ENCODE measurements at places on chromosomes 11 and 22.

DNA sequence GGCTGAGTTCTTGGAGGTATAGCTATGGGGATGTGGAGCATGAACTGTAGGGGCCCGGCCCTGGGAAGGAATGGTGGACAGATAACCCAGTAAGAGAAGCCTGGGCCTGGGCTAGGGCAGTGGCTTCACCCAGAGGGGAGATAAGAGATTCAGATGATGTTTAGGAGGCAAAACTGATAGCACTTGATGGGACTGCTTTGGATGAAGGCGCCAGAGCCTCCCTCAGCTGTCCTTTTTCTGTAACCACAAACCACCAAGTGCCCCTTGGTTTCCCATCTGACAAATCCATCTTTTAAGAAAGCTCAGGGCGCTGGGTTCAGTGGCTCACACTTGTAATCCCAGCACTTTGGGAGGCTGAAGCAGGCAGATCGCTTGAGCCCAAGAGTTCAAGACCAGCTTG lies 23.4 kb downstream of the RELT start:
- no peak for DNase-seq

GRCh38 chr11:121595717-121596161 lies 143.0 kb upstream of the SORL1-AS1 start:
- DNase-seq, result peak; percentile 41

DNA sequence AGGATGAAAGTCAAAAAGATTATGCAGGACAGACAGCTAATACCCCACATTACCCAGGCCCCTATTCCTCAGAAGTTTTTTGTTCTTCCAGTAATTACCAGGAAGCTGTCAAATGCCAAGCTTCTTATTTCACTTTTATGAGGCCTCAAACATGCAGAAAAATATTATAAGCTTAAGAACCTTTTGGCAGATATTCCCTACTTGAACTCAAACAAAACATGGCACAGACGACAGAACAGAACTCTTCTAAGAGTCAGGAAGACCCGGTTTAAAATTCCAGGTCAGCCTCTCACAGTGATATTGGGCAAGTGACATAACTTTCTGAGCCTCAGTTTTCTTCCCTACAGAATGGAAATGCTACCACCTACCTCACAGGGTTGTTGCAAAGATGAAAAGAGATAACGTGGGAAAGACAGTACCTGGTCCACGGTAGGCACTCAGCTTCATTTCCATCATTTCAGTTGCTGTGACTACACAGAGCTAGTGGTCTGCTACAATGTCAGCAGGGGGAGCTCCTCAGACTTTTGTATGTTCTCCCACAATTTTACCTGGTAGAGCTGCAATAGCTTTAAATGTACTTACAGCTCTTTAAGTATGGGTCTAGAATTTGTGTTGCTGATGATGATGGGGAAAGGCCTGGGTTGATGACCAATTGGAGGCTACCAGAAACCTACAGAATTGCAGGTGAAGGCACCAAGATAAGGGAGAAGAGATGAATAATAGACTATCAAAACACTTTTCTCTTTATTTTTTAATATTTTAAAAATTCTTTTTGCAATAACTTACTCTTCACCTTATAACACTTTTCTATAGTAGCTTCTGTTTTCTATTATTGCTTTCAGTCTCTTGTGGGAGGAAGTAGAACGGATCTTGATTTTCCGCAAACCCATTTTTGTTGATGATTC lies 98.3 kb upstream of the CHRM4 start:
- peak; percentile 32 for DNase-seq

DNA sequence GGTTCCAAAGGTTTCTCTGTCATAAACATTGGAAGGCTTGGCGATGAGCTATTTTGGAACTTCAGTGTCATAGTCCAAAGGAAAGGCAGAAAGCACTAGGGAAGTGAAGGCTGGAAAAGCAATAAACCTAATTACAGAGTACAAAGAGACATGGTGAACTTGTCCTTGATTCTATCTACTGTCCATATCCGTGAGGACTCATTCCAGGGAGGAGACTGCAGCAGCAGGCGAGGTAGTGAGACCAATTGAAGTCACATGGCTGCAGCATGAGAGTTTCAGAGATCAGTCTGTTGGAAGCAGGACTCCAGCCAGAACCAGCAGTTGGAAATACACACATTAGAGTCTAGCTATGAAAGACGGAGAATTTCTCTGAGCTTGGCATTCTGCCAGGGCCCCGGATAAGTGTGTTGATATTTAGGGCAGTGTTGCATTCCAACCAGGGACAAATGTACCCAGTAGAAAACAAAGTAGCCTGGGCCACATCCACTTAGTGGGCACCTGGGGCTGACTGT lies 54.1 kb upstream of the ARHGAP42 start:
- DNase-seq, result no peak

DNA sequence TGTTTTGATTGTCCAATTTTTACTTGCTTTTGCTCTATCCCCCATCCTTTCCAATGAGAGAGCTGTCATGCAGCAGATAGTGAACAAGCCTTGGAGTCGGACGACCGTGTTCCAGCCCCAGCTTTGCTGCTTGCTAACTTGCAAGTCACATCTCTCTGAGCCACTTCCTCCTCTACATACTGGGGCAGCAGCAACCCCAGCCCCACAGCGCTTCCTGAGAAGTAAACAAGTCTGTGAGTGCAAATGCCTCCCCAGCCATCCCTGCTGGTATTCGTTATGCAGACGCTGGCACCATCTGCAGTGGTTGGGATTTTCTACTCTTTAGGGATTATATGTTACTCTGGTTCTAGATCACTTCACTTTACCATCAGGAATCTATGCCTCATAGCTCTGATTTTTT lies 35.0 kb downstream of the TPBGL start:
- peak; percentile 45 for DNase-seq

GRCh38 chr11:19380375-19380774 lies 139.6 kb upstream of the E2F8 start:
- peak; percentile 3 for DNase-seq

DNA sequence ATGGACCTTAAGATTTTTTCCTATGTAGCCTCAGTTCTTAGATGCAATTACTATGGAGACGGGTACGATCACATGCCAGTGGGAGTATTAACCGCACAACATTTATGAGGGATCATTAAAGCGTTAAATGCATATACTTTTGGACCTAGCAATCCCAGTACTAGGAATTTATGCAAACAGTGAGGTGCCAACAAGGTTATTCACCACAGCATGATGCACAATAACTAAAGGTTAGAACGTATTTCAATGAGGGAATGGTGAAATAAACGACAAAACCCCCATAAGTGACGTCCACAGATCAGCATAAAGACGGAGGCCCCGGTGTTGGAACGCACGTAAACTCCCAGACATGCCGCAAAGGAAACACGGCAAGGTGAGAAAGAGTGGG lies 539 bp downstream of the SIRT3 start:
- no peak for DNase-seq

GRCh38 chr11:32333320-32333991 lies 101.9 kb downstream of the WT1 start:
- DNase-seq, result peak; percentile 59

DNA sequence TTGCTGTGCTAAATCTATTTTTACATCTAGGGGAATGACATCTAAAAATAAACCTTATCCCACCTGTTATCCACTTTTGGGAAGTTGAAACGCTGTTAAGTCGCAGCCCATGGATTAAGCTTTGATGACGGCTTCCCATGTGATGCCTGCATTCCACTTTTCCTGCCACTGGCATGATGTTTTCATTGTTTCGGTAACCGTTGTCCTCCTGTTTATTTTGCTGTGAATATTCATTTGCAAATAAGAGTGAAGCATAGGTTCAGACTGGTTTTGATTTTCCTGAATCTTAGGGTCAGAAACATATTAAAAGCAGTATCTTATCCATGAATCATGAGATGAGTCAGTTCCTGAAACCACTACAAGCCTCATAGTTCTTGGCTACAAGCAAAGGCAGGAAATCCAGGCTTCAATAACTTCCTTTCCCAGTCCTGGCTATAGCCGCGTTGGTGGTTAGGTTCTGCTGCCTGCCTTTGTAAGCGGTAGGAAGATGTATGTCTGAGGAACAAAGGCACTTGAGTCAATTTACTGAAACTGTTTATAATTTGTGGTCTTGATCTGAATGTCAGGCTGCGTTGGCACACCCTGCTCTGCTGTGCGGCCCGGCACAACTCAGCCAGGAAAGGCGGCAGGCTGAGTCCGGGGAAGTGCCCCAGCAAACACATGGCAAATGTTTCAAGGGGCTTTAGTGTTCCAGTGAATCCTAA lies 19.4 kb downstream of the TEAD1 start:
- peak; percentile 68 for DNase-seq

GRCh38 chr11:65316227-65317024 lies 1.8 kb downstream of the CDC42EP2 start:
- peak; percentile 86 for DNase-seq

GRCh38 chr22:50059881-50060262 lies 1.8 kb upstream of the TTLL8 start:
- no peak for DNase-seq

- DNase-seq, result no peak
Observed at GRCh38 chr11:5547982-5548381, 358 bp downstream of the OR52H1 start.

GRCh38 chr11:128708660-128709059 lies 14.8 kb downstream of the FLI1 start:
- DNase-seq, result no peak

- DNase-seq, result no peak
Observed at GRCh38 chr22:42192547-42192946, 61.9 kb upstream of the CYP2D6 start.

- no peak for DNase-seq
Observed at GRCh38 chr11:99327527-99327926, 306.8 kb downstream of the CNTN5 start.

DNA sequence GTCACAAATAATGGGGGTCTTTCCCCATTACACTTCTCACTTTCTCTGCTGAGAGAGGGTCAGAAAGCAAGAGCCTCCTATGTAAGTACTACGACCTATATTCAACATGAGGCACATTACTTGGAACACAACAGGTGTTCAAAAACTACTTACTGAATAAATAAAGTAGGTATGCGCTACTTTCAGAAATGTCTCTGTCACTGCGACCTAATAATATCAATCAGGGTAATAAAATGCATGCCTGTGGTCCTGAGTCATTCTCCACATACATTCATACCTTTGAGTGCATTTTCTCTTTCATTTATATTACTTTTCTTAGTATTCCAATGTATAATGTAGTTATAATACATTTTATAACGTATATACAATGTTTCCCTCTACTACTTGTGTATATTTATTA lies 838.9 kb downstream of the DLG2 start:
- DNase-seq, result no peak

DNA sequence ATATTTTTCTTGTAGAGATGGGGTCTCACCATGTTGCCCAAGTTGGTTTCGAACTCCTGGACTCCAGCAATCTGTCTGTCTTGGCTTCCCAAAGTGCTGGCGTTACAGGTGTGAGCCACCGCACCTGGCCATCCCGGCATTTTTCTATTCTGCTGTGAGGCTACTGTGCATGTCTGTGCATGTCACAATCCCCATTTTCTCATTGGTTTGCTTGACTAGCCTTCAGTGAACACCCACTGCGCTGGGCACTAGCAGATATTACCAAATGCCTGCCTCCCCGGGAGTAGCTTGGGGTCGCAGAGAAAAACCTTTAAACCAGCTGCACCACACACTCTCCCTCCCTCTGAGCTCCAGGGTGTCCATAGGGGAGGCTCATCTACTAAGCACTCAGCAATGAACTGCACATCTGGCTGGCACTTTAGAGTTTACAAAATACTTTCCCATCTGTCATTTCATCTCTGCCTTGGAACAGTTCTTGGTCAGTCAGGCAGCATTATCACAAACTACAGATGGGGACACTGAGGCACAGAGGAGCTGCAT lies 4.9 kb downstream of the CSNK1E start:
- no peak for DNase-seq

- no peak for DNase-seq
Observed at GRCh38 chr11:35588627-35589026, 29.6 kb upstream of the FJX1 start.

- DNase-seq, result no peak
Observed at GRCh38 chr11:87840786-87841185, 334.5 kb downstream of the RAB38 start.

- DNase-seq, result no peak
Observed at GRCh38 chr11:62266558-62266957, 3.4 kb upstream of the SCGB2A2 start.

DNA sequence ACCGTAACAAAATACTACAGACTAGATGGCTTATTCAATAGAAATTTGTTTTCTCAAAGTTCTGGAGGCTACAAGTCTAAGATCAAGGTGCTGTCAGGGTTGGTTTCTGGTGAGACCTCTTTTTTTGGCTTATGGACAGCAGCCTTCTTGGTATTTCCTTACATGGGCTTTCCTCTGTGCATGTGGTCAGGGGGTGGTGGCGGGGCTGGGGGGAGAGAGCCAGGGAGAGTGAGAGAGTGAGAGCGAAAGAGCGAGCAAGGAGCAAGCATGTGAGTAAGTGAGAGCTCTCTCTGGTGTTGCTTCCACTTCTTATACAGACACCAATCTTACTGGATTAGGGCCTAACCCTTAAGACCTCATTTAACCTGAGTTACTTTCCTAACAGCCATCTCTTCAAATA lies 181.5 kb downstream of the TMEM135 start:
- no peak for DNase-seq

GRCh38 chr11:85809863-85810262 lies 1.1 kb downstream of the SYTL2 start:
- no peak for DNase-seq

DNA sequence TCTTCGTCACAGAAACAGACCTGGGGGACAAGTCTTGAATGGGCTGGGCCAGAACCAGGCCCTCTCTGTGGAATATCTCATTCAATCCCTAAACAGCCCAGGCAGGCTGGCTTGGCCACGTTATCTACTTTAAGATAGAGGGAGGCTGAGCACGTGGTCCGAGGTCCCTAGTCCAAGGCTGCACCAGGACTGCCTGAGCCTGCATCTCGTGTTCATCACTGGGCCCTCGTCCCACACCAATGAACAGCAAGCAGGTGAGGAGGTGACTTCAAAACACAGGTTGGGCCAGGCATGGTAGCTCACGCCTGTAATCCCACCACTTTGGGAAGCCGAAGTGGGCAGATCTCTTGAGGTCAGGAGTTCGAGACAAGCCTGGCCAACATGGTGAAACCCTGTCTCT lies 20.3 kb upstream of the FGF3 start:
- DNase-seq, result no peak

DNA sequence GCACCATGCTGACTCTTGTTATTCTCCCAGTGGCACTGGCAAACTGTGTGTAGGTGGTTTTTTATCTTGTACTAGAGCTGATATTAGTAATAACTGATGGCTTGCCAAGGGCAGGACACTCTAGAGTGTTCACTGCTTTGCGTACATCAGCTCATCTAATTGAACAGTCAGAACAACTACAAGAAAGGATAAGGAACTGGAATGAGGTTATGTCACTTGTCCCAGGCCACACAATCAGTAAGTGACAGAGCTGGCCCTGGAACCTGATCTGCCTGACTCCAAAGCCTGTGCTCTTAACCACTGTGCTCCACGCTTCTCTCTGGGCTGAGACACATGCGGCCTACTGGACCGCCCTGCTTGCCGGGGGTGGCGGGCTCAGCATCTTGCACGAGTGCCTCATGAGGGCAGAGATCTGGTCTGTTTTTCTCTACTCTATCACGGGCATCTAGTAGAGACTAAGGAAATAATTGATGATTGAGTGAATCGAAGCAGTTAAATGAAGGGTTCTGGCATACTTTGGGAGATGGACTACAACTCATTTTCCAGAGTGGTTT lies 155.9 kb upstream of the SORL1-AS1 start:
- DNase-seq, result no peak

GRCh38 chr22:44802071-44802700 lies 49.8 kb downstream of the ARHGAP8 start:
- DNase-seq, result no peak

Data from suppressor macrophage treated with lipopolysaccharide for 4 hours (primary cell).